ENCODE measurements at places on chromosomes 6 and 20.

DNA sequence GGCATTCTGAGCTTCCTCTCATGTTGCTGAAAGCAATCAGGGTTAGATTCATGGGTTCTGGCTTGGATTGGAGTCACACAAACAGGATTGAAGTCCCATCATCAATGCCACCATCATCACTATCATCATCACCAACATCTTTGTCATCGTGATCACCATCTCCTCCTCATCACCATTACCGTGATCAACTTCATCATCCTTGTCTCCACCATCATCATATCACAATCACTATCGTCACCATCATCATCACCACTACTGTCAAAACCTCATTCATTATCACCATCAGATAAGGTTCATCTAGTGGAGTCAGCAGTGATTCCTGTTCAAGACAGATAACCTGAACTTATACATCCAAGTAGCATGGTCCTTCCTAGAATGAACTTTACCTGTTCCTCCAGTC, 193.8 kb upstream of the RIN2 start:
- DNase-seq: no peak

- DNase-seq: no peak
Measured at GRCh38 chr20:4925842-4926530, 75.3 kb downstream of the SLC23A2 start.

GRCh38 chr6:135419162-135419561, 78.4 kb downstream of the AHI1 start:
- DNase-seq: no peak

- no peak for DNase-seq
Measured at GRCh38 chr6:98107801-98108200, 726.6 kb upstream of the POU3F2 start.

All from activated CD8-positive, alpha-beta T cell treated with anti-CD3 and anti-CD28 coated beads for 36 hours (primary cell).